Neural crest cell (in vitro differentiated cells): ENCODE measurements at places on chromosomes 2 and 18.

DNA sequence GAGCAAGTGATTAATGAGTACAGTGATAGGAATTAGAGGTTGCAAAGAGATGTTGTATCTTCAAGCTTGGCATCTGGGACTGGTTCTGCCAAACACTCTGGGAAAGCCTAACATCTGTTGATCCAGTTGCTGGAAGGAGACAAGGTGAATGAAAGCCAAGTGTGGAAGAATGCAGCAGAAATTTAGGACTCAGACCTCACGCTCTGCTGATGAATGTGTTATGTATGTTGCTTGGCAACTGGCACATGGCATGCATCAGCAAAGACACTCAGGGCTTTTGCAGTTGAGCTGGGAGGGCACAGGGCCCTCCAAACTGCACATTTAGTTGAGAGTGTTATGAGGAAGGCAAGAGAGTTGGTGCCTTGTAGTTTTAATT is 105.5 kb downstream of the COLEC12 start:
- H3K4me3 ChIP-seq = no peak overlapping the region
- no peaks in the 10 kb centered on the region for H3K36me3 ChIP-seq
- H3K27ac ChIP-seq = no peak overlapping the region

DNA sequence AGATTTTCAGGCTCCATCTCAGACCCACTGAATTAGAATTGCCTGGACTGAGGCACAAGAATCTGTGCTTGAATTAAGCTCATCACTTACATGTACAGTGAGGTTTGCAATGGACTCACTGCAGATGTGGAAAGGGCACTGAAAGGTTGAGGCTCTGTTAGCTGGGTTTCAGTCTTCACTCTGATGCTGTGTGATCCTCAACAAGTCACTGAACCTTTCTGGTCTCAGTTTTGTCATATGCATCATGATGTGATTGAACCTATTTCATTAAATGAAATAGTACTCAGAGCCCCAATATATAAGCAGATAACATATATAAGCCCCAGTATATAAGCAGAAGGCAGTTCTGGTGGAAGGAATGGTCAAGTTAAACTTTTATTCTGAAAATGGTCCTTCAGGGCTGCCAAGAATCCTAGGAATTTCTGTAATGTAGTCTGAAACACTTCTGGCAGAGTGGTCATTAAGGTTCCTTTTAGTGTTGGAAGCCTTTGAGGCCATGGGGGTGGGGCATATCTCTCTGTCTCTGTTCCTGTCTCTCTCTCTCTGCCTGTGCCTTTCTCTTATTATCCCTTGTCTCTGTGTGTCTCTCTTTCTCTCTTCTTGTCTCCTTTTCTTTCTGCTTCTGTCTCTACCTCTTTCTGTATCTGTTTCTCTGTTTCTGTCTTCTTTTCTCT is 110.4 kb downstream of the ADCYAP1 start:
- H3K27ac ChIP-seq = peak overlapping the region; percentile 9
- no peak overlapping the region for H3K4me3 ChIP-seq
- DNase-seq = no peak

GRCh38 chr2:27085673-27086089 is 891 bp upstream of the KHK start:
- H3K4me1 ChIP-seq = peaks cover 30% of the 10 kb centered on the region
- no peak overlapping the region for H3K27ac ChIP-seq
- peak overlapping the region; percentile 61 for H3K4me3 ChIP-seq
- peaks cover 13% of the 10 kb centered on the region for H3K27me3 ChIP-seq
- no peaks in the 10 kb centered on the region for H3K36me3 ChIP-seq
- peak; percentile 43 for DNase-seq

- no peak for DNase-seq
- H3K4me1 ChIP-seq = peaks cover 5% of the 10 kb centered on the region
- H3K27ac ChIP-seq = no peak overlapping the region
- no peaks in the 10 kb centered on the region for H3K27me3 ChIP-seq
- H3K4me3 ChIP-seq = no peak overlapping the region
- no peaks in the 10 kb centered on the region for H3K36me3 ChIP-seq
These were observed 48.6 kb downstream of the PDCL3 start for GRCh38 chr2:100611079-100612029.

GRCh38 chr2:65681503-65681902 is 249.1 kb upstream of the SPRED2 start:
- H3K4me3 ChIP-seq = no peak overlapping the region
- H3K36me3 ChIP-seq = peaks cover 2% of the 10 kb centered on the region
- DNase-seq = no peak
- no peak overlapping the region for H3K27ac ChIP-seq

- peak overlapping the region; percentile 72 for H3K27ac ChIP-seq
- DNase-seq = no peak
- no peak overlapping the region for H3K4me3 ChIP-seq
- no peaks in the 10 kb centered on the region for H3K36me3 ChIP-seq
These were observed 207.1 kb downstream of the ZNF521 start for GRCh38 chr18:25144820-25145219.

DNA sequence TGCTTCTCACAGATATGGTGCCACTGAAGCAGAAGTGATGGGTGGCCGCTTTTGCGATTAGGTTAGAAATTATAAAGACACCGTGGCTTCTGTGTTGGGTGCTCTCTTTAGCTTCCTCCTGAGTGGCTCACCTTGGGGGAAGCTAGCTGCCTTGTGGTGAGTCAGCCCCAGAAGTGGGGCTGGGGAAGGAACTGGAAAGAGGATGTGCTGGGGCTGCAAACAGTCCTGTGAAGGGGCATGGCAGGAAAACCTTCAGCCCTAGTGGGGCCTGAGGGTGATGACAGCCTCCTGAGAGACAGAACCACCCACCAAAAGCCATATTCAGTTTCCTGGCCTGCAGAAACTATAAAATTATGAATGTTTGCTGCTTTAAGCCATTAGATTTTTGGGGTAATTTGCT is 8.9 kb upstream of the ASB18 start:
- no peak for DNase-seq
- no peak overlapping the region for H3K4me3 ChIP-seq
- no peak overlapping the region for H3K27ac ChIP-seq
- no peaks in the 10 kb centered on the region for H3K4me1 ChIP-seq

DNA sequence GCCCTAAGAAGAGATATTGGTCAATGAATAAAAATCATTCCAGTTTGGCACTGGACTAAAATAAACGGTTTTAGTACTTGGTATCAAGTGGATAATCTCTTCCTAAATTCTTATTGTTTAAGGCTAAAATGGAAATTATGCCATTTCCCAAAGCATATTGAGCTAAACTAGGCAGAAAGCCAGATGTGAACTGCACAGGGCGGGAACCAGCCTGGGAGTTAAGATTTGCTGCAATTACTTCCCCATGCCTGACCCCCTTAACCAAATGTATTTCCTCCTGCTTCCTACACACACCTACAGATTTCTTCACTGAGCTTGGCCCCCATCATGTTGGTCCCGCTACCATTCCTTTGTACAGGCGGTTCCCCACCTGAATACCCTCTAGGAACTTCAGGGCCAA is 12.2 kb downstream of the ZBTB7C start:
- H3K27me3 ChIP-seq = peaks cover 13% of the 10 kb centered on the region

- H3K36me3 ChIP-seq = no peaks in the 10 kb centered on the region
- H3K4me1 ChIP-seq = no peaks in the 10 kb centered on the region
- H3K4me3 ChIP-seq = no peak overlapping the region
- H3K27me3 ChIP-seq = no peaks in the 10 kb centered on the region
- DNase-seq = no peak
These were observed 371.7 kb upstream of the MEX3C start for GRCh38 chr18:51569153-51569552.

GRCh38 chr2:217150236-217150635 is 290.4 kb upstream of the TNP1 start:
- peaks cover 33% of the 10 kb centered on the region for H3K4me1 ChIP-seq
- no peaks in the 10 kb centered on the region for H3K36me3 ChIP-seq
- H3K27me3 ChIP-seq = no peaks in the 10 kb centered on the region
- H3K27ac ChIP-seq = no peak overlapping the region

DNA sequence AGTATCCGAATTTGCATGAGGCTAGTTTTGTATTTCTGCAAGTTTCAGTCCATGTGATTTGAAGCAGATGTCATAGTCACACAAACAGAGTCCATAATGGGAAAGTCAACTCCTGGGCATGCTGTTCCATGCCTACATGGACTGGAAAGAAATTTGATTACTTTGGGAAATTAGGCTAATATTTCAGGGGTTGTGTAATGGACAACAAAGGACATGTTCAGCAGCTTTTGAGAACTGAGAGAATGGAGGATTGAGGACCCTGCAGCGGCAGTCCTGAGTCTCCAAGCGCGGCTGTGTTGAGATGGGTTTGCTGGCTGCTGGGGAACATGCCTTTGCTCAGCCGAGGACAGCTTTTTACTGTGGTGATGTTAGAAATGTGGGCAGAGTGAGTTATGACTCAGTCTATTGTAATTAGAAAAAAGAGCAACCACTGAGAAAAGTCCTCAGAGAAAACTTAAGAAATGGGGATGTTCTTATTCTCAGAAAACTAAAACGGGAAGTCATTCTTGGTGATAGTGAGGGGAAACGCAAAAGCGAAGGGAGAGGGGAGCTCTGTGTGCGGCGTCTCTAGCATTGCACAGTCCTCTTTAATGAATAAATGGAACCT is 149.2 kb downstream of the FAM210A start:
- H3K4me1 ChIP-seq = peaks cover 8% of the 10 kb centered on the region
- H3K36me3 ChIP-seq = no peaks in the 10 kb centered on the region
- H3K27me3 ChIP-seq = no peaks in the 10 kb centered on the region
- no peak overlapping the region for H3K27ac ChIP-seq

DNA sequence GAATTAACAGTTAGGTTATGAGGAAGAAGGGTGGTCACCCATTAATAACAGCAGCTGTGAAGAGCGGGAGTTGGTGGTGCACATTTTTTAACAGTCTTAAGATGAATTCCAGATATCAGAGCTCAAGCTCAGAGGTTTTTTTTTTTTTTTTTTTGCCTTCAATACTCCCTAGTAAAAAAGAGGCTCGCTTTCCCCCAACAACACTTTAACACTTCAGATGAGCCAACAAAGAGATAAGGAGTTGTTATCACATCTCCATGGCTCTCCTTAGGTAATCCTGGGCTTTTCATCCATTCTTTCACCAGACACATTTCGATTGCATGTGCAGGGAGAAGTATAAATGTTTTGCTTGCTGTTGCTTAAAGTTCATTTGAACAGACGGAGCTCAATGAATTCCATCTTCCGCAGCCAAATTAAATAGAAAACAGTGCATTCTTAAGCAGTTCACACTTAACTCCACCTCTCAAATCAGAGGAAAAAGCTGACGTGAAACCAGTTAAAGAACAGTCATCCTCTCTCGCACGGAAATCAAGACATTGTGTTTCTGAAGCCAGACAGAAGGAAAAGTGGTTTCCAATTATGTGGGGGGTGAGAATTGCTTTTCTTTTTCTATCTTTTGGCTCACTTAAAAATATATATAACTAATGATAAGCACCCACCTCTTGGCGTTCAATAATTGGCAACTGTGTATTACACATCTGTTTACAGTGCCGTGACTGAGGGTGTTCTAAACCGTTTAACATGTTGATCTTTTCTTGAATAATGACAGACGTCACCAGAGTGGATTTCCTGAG is 118.2 kb downstream of the ZNF521 start:
- DNase-seq = no peak
- no peak overlapping the region for H3K27ac ChIP-seq
- peaks cover 41% of the 10 kb centered on the region for H3K4me1 ChIP-seq
- no peaks in the 10 kb centered on the region for H3K27me3 ChIP-seq

GRCh38 chr2:224895377-224895776 is 146.9 kb downstream of the DOCK10 start:
- no peak for DNase-seq
- H3K4me3 ChIP-seq = no peak overlapping the region
- H3K36me3 ChIP-seq = peaks cover 5% of the 10 kb centered on the region
- H3K27ac ChIP-seq = no peak overlapping the region
- H3K27me3 ChIP-seq = no peaks in the 10 kb centered on the region

GRCh38 chr2:55056024-55056521 is 5.8 kb upstream of the RTN4 start:
- no peaks in the 10 kb centered on the region for H3K27me3 ChIP-seq
- no peak for DNase-seq
- H3K36me3 ChIP-seq = no peaks in the 10 kb centered on the region
- peak overlapping the region; percentile 41 for H3K4me3 ChIP-seq
- H3K27ac ChIP-seq = no peak overlapping the region

DNA sequence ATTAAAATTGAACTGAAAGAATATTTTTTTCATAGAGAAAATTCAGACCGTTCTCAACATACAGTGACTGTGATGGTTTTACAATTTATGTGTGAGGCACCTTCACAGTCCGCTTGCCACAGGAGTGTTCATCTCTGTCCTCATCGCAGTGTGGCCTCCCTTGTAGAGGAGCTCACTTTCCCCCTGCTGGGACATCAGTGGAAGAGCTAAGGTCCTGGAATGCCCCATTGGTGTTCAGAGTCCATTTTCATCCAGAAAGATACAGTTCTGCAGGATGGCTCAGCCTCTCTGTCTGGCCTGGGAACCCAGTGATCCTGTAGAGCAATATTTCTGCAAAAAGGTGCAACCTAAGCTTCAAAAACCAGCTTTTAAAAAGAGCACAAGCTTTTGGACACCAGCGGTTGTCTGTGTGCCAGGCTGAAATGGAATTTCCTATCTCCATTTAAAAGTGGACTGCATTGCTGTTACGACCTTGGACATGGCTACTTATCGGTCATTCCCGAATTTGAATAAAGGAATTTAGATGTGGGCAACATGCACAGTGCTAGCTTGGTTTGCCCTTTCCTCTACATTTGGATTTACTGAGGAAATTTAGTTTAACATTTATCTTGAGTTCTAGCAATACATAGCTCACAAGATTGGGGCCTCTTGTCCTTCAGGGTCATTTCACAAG is 26.7 kb upstream of the FAM237A start:
- no peak overlapping the region for H3K4me3 ChIP-seq
- no peak overlapping the region for H3K27ac ChIP-seq

DNA sequence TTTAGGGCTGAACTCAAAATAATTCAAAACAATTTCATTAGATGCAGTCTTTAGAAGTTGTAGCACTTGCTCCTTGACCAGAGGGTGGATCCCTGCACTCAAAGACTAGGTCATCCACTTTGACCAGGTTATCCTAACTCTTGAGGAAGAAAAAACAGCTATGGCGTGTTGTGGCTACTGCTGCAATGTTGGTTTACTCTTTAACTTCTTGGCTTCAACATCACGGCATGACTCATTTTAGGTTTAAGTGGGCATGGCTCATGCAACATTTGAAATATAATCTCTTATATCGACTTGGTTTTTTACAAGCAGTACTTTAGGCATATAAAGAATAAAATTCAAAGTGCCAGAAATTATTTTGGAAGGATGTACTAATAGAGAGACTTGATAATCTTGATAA is 35.4 kb downstream of the ANKRD29 start:
- H3K4me1 ChIP-seq = no peaks in the 10 kb centered on the region
- peaks cover 9% of the 10 kb centered on the region for H3K27me3 ChIP-seq
- H3K27ac ChIP-seq = no peak overlapping the region

DNA sequence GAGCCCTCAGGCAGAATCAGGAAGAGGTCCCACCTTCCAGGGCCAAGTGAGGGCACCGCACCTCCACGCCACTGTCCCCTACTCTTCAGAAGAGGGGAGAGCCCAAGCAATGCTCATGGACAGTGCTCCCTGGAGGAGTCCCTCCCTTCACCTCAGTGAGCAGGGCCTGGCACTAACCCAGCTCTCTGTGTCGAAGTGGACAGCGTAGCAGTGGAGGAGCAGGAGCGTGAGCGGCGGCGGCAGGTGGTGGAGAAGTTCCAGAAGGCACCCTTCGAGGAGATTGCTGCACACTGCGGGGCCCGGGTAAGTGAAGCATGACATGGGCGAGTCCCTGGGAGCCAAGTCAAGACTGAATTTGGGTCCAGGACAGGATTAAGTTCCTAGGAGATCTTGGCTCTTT is 16.7 kb downstream of the POMC start:
- DNase-seq = no peak
- H3K27me3 ChIP-seq = no peaks in the 10 kb centered on the region
- H3K4me1 ChIP-seq = no peaks in the 10 kb centered on the region
- H3K27ac ChIP-seq = no peak overlapping the region
- H3K4me3 ChIP-seq = no peak overlapping the region
- peaks cover 12% of the 10 kb centered on the region for H3K36me3 ChIP-seq

- no peaks in the 10 kb centered on the region for H3K36me3 ChIP-seq
- H3K27ac ChIP-seq = no peak overlapping the region
- no peak overlapping the region for H3K4me3 ChIP-seq
- no peaks in the 10 kb centered on the region for H3K27me3 ChIP-seq
- H3K4me1 ChIP-seq = no peaks in the 10 kb centered on the region
These were observed 1029.1 kb upstream of the KLHL29 start for GRCh38 chr2:22355816-22356433.
